ENCODE measurements at places on chromosomes 4 and X.

DNA sequence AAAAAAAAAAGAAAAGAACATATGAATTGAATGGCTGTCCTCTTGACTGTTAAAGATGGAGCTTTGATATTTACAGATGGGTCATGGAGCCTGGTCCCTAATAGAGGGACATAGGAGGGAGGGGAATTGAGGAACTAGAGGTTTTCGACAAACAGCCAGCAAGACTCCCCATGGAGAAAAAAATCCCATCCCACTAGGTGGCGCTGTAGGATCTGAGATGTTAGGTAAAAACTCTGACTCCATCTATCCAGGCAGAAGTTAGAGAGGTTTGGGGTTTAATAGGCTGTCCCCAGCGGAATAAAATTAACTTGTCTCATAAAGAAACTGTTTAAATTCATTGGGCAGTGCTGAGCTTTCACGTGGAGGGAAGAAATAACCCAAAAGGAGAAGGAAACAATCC, 45.9 kb downstream of the HMGB2 start:
- DNase-seq: peak; percentile 59

DNA sequence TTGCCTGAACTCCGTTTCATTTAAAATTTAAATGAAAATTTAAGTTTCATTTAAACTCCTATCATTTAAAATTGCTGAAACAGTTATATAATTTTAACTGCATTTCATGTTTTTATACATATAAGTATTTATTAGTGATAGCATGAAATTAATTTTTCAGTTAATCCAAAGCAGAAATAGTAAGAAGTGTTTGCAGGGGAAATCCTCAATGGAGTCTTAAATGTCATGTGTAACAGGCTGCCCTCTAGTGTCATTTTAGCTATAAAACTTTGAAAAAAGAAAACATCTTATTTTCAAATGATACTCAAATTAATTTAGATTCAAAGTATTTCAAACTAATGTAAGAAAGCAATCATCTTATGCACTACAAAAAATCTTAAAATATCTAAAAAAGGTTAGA, 27.2 kb downstream of the TAPT1 start:
- DNase-seq: no peak

GRCh38 chr4:108165586-108165985, 3.1 kb downstream of the LEF1 start:
- no peak for DNase-seq

DNA sequence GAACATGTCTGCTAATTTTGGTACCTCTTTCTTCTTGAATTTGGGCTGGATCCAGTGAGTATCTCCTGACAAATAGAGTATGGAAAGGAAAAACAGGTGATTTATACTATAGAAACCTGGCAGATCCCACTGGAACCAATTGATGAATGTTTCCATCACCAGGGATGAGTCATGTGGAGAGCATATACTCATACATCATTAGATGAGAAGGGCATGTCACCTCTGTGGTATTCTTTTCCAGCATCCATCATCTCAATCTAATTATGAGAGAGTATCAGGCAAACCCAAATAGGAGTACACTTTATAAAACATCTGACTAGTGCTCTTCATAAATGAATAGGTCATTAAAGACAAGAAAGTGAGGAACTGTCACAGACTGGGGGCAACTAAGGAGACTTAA, 90.7 kb downstream of the CLDN22 start:
- DNase-seq: no peak

DNA sequence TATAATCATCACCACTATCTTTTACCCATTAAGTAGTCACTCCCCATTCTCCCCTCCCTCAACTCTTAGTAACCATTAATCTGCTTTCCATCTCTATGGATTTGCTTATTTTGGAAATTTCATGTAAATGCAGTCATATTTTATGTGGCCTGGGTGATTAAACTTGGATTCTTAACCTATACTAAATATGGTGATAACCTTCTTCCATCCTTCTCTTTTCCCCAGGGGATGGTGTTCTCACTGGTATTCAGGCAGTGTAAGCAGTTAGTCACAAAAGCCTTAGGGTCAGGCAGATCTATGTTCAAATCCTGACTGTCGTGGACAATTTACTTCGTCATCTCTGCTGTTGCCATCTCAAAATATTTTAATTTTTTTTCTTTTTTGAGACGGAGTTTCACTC, 29.6 kb downstream of the RAB40AL start:
- DNase-seq: no peak

- DNase-seq: no peak
These were observed 55.8 kb upstream of the HS3ST1 start for GRCh38 chr4:11484531-11484930.

GRCh38 chrX:129785160-129785947, 5.6 kb downstream of the SASH3 start:
- no peak for DNase-seq

DNA sequence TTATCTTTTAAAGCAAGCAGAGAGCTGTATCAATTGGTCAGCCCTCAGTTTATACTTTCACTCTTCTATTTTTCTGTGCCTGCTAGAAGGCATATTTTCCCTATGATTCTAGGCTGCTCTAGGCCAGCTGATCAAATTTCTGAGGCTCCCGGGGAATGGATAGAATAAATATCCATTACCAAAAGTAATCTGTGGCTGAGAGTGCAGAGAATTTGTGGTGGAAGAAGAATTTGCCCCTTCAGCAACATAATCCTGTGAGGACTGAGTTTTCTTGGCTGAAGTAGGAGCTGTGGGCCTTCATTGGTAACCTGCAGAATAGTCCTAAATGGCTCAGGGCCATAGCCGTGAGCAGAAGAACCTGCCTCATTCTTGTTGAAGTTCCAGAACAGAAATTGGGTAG, 314.6 kb upstream of the CASK start:
- DNase-seq: no peak

Measured in stimulated activated CD4-positive, alpha-beta T cell treated with anti-CD3 and anti-CD28 coated beads, TNF-alpha, amount 100 ng/mL, for 4 hours (primary cell).